ENCODE measurements at places on chromosomes 7 and 10. TPM values are rescaled to one million over a fixed set of nuclear protein-coding genes. Genes with fewer than 3 reads are reported as not detected.

Gene EPO
- not detected for total RNA-seq

Gene LRRN3
- not detected for total RNA-seq

Gene CCZ1
- total RNA-seq: 61.3 TPM

DNA sequence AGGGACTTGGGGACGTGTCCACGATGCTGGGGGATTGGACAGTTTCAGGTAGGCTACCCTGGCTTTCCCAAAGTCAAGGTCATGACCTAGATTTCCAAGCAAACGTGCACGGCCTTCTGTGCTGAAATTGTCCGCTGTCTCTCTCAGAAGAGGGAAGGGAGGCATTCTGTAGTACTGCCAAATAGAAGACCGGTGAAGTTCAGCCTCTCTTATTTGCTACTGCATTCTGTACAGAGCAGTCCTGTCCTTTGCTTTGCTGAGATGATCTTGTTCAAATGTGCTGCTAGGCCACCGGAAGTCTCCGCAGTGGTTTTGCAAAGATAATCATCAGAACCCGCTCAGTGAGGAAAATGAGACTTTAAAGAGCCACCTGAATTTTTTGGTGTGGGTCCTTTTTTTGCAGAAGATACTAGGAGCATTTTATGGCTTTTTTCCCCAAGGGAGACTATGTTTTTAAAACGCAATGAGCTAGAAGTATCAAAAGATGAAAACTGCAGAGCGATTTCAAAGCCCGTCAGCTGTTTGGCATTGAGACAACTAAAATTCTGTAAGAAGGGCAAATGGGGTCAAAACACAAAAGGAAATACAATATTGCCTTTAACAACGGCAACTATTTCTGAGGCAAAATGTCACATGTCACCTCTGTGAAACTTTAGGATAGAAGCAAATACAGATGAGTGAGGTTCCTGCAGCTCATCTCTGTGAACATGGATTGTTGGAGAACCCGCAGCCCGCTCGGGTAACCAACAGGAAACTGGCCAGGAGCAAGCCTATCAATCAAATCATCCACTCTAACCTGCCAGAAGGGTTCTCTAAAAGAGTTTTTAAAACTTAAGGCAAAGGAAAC, 1.3 kb upstream of the NMT2 start:
- no peak for DNase-seq

DNA sequence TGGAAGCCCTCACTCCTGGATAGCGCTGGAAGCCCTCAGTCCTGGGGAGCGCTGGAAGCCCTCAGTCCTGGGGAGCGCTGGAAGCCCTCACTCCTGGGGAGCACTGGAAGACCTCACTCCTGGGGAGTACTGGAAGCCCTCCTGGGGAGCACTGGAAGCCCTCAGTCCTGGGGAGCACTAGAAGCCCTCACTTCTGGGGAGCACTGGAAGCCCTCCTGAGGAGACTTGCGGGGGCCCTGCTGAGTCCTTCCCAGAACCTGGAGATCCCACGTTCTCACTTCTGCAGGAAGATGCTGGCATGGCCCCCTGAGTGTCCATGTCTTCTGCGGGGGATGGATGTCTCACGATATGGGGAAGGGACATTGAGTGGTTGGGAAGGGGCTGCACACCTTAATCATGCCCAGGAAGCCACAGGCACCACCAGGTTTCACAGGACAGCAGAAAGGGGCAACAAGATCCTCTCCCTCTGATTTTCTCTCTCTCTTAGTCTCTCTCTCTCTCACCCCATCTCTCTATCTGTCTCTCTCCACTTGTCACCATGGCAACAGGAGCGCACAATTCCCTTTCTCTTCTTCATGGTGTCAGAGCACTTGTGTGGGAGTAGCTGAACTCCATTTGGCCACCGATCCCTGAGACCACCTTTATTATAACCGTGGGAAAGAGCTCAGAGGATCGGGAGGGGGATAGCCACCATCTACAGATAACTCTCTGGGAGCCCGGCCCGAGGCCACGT, 267.0 kb downstream of the TCERG1L start:
- no peak for DNase-seq

DNA sequence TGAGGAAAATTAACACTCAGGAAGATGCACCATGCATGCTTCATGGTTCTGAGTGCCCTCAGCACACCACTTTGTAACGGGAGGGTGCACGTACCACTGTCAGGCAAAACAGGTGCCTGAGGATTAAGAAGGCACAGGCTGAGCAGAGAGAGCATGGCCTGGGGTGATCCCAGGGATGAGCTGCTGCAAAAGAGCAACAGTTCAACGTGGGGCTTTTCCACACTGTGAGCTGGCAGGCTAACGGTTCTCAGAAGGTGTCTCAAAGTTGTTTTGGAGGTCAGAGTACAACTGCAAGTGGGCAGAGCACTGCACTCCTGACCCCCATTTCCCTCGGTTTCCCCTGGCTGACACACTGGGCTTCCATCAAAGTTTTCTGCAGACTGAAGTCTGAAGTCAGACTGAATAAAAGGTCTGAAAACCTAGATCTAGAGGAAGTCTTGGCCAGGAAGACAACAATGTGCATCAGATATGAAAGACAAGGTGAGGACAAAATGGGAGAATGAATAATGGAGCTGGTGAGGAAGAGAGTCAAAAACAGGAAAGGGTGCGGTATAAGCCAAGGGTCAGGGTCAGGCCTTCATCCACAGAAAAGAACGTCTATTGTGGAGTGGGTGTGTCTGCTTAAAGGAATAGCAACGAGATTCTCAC, 20.5 kb downstream of the ZNF438 start:
- no peak for DNase-seq

- no peak for DNase-seq
Measured at GRCh38 chr7:40879941-40880543, 745.2 kb downstream of the SUGCT start.

All from Peyer's patch (tissue), 4 donors.